ENCODE measurements at places on chromosomes 16 and 17.

DNA sequence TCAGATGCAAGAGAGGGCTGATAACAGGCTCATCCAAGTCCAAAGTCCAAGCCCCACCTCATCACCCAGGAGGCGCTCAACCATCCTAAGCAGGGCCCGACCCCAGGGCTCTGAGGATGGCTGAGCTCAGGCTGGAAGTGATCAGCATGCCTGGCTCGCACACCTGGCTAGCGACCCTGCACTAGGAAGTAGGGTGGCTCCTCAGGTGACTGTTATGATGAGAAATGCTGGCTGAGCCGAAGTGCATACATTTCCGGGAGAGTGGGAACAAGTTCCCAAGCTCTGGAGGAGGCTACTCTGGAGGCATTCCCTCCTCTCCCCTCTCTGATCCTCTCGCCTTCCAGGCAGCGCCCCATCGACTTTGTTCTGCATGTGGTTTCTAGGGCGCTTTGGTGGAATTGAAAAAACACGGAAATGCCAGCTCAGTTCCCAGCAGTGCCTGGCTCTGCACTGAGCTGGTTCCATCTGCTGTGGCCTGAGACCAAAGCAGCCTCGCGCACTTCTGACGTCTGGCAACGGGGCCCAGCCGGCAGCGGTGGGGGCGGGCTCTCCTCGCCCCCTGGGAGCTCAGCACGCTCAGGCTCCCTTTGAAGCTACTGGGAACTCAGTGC is 130.3 kb downstream of the IRF8 start:
- no peak for DNase-seq

DNA sequence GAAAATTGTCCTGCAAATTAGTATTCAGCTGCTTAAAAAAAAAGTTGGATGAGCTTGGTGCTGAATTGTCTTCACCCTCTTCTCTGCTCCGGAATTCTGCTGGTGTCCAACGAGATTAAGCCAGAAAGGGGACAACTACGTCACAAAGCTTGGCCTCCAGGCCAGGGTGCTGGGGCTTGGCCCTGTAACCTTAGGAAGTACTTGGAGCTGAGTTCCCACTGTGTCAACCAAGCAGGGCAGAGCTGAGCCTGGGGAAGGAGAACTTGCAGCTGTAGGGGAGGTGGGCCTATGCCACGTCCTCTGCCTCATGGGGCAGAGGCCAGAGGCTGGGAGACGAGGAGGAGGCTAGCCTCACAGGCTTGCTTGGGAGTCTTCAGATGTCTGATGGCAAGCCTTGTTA is 71.2 kb downstream of the CLEC16A start:
- no peak for DNase-seq

DNA sequence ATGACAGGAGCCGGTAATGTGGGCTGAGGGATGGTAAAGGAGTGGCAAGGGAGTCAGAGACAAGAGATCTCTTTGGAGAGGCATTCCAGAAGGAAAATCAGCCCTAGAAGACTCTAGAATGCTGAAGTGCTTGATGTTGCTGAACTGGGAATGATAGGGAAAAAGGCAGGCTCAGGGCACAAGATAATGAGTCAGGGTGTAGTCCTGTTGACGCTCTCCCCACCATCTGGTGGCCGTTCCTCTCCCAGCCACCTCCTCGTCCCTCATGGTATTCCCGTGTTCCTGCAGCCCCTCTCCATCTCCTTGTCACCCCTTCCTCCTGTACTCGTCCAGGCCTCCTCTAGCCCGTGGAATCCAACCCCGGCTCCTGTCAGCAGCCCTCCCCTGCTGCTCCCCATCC is 11.1 kb upstream of the ALDOA start:
- DNase-seq: no peak

DNA sequence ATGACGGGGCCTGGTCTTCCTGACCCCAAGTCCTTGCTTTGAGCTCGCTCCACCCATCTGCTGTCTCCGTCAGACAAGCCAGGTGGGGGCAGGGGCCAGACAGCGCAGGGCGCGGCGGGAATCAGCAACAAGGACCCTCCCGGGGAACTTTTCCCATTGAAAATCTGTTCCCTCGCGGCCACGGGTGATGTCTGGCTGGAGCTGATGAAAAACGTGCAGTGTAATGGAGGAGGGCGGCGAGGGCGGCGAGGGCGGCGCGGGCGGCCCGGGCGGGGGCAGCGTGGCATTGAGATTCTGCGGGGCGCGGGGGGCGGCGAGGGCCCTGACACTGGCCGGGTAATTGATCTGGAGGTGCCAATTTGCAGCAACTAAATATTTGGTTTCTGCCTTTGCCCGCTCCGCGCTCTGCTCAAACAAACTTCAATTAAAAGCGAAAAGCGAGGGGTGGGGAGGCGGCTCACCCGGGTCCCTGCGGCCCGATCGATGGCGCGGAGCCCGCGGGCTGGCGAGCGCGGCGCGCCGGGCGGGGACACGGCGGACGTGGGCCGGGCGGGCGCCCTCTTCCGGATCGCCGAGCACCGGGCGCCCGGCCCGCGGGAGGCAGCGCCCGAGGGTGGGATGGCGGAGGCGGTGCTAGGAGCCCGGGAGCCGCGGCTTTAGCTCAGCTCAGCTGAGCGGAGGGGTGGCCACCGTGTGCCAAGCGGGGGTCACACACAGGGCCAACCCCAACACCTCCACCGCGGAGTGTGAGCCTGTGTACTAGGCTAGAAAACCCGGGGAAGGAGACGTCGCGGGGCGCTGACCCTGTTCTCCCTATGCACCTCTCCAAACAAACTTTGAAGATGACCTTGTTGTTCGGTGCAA is 32.4 kb downstream of the DCAKD start:
- DNase-seq: peak; percentile 19

DNA sequence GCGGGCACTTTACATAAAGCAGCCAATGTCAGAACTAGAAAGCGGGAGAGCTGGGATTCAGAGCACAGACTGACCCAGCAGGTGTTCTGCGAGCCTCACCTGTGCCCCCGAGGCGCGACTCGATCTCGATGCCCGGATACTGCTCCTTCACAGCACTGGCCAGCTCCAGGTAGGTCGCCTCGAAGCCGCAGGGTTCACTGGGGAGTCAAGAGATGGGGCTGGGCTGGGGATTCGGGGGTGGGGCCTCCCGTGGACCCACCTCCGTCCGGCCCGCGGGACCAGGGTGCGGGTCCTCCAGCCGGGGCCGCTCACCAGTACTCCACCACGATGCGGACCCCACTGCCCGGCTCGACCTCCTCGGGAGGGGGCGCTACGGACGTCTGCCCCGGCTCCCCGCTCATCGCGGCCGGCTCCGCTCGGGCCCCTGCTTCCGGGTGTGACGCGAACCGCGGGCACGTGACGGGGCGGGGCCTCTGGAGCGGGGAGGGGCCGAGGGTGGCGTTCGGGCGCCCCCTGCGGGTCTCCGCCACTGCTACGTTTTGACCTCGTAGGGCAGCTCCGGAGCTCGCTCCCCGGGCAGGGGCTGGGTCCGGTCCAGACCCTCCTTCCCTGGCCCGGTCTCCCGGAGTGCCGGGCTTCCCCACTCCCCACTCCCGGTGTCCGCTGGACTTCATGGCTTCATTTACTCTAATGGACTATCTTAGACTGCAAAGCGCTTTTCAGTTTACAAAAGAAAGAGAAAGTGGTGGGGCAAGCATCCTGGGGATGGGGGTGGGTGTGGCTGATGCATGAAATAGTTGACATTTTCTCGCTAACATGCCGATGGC is at the start of gene MIEN1:
MIEN1 (minus strand) TSS at position 438 of the 827 bp plus-strand sequence; CDS start at position 401, 37 bp downstream.
- DNase-seq: peak; percentile 69

- DNase-seq: no peak
Measured at GRCh38 chr16:2853531-2854073, 4.4 kb downstream of the PRSS22 start.

DNA sequence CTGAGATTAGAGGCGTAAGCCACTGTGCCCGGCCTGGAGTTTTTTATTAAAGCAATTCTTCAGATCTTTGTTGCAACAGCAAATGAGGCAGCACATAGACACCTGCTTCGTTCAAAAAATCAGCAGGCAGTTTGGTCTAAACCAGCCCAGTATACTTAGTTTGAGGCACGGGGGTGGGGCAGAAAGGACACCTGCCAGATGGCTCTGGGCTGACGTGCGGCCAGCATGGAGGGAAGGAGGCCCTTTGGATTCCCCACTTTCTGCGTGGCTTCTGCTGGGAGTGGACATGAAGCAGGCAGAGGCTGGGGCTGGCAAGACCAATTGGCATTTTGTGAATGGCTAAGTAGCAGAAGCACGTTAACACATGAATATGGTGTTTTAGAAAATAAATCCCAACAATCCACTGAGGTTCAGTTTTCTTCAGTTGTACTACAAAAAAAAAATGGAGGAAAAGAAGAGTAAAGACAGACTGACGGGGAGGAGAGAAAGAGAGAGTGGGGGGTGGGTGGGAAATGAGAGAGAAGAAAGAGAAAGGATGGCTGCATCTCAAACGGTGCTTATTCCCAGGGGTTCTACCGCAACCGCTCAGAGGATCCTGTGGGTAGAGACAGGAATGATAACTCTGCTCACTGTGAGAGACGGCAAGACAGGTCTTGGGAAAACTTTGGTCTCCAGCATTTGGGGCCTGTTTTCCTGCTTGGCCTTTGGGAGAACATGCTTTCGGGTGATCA is 16.3 kb downstream of the C16orf46 start:
- DNase-seq: no peak
